ENCODE measurements at places on chromosomes 4 and X. TPM values are rescaled to one million over a fixed set of nuclear protein-coding genes. Genes with fewer than 3 reads are reported as not detected.

GRCh38 chr4:4930677-4931076, 71.2 kb downstream of the MSX1 start:
- no peak overlapping the region for H3K27ac ChIP-seq
- H3K27me3 ChIP-seq = peaks cover 2% of the 10 kb centered on the region

SPANXN3 gene
- total RNA-seq = not detected

- H3K27ac ChIP-seq = no peak overlapping the region
- no peaks in the 10 kb centered on the region for H3K36me3 ChIP-seq
- no peak for DNase-seq
- H3K27me3 ChIP-seq = no peaks in the 10 kb centered on the region
- no peak overlapping the region for H3K4me3 ChIP-seq
- H3K4me1 ChIP-seq = no peaks in the 10 kb centered on the region
These were observed 1000.7 kb downstream of the STIM2 start for GRCh38 chr4:27861381-27861787.

DNA sequence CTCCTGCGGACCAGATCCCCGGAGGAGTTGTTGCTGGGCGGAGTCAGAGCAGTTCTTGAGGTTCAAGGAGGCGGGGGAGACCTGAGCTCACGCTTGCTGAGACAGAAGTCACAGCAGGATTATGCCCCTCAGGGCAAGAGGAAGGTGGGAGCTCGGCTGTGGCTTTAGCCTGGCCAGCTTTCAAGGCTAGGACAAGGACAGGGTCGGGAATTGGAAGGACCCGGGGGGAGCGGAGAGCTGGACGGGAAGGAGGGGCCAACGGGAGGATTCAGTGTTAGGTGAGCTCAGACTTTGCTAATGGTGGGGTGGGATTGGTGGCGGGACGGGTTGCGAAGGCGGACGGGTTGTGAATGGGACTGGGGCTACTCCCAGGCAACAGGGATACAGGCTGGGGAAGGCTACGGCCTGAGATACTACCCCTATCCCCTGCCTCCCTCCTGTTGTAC, at the start of gene RIBC1:
Gene RIBC1 (plus strand): TSS at position 13 of the 446 bp plus-strand sequence. CDS start 3,404 bp downstream, outside the sequence.
- H3K36me3 ChIP-seq = peaks cover 22% of the 10 kb centered on the region
- H3K4me3 ChIP-seq = peak within 1 kb of the TSS; percentile 94
- H3K27ac ChIP-seq = peak within 1 kb of the TSS; percentile 97
- H3K27me3 ChIP-seq = no peaks in the 10 kb centered on the region
- no peak for DNase-seq
- H3K4me1 ChIP-seq = peaks cover 23% of the 10 kb centered on the region

DNA sequence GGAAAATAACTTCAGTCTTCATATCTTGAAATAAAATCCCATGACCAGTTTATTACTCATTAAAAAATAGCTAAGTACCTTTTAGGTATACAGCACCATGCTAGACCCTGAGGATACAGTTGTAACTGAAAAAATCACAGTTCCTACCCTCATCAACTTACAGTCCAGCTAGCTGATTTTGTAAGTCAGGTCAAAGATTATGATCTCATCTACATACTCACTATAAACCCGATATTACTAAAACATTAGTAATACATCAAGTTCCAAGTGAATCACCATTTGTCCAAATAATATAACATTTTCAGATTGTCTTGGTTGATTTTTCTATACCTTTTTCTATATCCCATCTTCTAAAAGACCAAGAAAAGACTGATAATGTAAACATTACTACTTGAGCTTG, 333.9 kb downstream of the INPP4B start:
- H3K27ac ChIP-seq = no peak overlapping the region
- no peak overlapping the region for H3K4me3 ChIP-seq
- no peak for DNase-seq
- no peaks in the 10 kb centered on the region for H3K36me3 ChIP-seq
- H3K27me3 ChIP-seq = no peaks in the 10 kb centered on the region

NOX1 gene
- not detected for total RNA-seq

RTL3 gene
- not detected for total RNA-seq

DNA sequence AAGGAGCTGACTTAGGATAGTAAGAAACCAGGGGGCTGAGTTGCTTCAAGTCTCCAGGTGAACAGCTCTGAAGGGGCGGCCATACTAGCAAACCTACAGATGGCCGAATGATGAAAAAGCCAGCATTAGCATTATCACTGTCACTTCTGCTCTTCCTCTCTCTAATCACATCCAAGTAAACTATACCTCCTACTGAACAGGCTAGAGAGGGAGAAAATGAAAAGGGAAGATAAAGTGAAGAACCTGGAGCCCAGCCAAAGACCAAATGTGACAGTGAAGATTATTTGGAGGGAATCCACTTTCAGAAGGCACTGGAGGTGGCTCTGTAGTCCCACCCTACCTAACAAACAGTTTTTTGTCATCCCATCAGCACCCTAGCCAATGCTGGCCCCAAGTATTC, 50.4 kb upstream of the PRPS1 start:
- no peaks in the 10 kb centered on the region for H3K4me1 ChIP-seq
- H3K27ac ChIP-seq = no peak overlapping the region

- DNase-seq = no peak
- no peaks in the 10 kb centered on the region for H3K27me3 ChIP-seq
- no peak overlapping the region for H3K27ac ChIP-seq
- no peak overlapping the region for H3K4me3 ChIP-seq
- H3K4me1 ChIP-seq = no peaks in the 10 kb centered on the region
These were observed 664.5 kb downstream of the RAPGEF2 start for GRCh38 chr4:159767406-159767805.

DNA sequence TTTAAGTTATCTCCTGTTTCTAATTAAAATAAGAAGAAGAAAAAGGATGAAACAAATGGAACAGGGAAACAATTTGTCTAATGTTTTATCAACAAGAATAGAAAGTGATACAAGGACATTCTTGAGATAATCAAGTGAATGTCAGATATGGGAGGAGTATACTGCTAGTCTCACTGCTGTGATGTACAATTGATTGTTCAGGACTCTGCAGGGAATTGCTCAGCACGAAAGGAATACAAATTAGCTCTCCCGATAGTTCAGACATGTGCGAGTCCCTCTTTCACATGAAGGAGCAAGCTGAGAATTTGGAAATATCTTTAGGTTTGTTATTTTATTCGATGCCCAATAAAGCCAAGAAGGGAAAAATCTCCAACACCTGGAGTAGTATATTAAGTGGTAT, 57.3 kb upstream of the FSTL5 start:
- no peaks in the 10 kb centered on the region for H3K36me3 ChIP-seq
- no peak overlapping the region for H3K4me3 ChIP-seq
- no peaks in the 10 kb centered on the region for H3K27me3 ChIP-seq

HUWE1 gene
- 554 TPM for total RNA-seq

GRCh38 chr4:103019308-103020124, at the start of gene SLC9B1:
Gene SLC9B1, minus strand, starts transcription at chr4:103019705. Its CDS starts 27,994 bp downstream, at chr4:102991711.
- peaks cover 7% of the 10 kb centered on the region for H3K36me3 ChIP-seq
- H3K4me1 ChIP-seq = peaks cover 19% of the 10 kb centered on the region
- peak within 1 kb of the TSS; percentile 86 for H3K4me3 ChIP-seq
- no peaks in the 10 kb centered on the region for H3K27me3 ChIP-seq

DNA sequence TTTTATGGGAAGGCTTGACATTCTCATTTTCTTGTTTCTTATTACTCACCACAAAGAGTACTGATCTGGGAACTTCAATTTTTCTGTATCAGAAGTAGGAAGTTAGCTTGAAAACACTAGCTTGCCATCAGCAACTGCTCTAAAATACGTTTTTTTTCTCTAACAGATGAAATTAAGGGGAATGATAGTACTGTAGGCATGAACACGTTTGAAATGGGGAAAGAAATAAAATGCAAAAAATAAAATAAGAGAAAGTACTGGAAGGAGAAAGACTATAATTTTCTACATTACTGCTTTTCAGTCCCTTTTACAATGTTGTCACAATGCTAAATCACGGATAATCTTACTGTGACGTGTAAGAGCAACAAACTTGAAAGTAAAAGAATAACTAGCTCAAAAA, 1.5 kb downstream of the RADX start:
- no peaks in the 10 kb centered on the region for H3K27me3 ChIP-seq
- H3K27ac ChIP-seq = no peak overlapping the region
- peak overlapping the region; percentile 81 for H3K4me3 ChIP-seq
